Adrenal gland (tissue), 19 donors: ENCODE measurements at places on chromosomes 7 and 10.

DNA sequence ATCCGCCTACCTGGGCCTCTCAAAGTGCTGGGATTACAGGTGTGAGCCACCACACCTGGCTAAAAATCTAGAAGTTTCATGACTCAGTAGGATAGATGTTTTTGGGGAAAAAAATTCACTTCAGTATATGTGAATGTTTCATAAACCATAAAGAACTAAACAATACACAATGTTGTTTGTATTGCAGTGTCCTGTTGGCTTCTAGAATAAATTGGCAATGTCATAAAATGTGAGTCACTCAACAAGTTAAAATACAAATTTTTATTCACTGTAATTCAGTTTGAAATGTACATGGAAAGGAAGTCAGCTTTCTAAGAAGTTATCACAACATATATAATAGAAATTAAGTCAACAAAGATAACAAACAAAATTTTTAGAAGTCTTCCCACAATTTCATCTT is 16.5 kb downstream of the MRLN start:
- DNase-seq, result no peak

GRCh38 chr10:18532881-18533535 is 118.4 kb downstream of the NSUN6 start:
- no peak for DNase-seq

DNA sequence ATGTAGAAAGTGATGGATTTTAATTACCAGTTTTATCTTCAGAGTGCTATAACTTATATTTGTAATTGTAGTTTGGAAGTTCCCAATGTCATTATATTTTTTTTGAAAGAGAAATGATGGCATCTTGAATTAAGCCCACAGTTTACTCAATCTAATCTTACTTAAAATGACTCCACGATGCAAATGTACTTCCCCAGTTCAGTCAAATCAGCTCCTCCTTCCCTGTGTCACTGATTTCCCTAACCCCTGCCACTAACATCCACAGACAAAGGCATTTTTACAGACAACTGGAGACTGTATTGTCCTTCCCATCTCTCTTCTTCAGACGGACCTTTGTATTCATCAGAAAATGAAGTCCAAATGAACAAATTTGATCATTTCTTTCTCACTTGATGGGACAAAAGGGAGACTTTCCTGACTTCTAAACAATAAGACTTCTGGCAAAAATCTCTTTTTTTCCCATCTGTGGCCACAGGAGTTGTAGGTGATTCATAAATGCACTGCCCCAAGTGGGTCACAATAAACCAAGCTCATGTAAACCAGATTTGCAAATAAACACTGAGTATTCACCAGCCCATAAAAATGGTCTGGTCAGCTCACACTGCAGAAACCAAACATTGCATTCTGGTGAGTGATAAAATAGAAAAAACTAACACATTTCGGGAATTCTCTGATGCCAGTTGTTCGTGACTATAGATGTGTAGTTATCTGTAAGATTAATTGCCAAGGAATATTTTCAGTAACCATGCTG is 162.9 kb downstream of the FANK1 start:
- no peak for DNase-seq

- DNase-seq, result no peak
Observed at GRCh38 chr7:103990991-103991390, 1.5 kb upstream of the RELN start.

DNA sequence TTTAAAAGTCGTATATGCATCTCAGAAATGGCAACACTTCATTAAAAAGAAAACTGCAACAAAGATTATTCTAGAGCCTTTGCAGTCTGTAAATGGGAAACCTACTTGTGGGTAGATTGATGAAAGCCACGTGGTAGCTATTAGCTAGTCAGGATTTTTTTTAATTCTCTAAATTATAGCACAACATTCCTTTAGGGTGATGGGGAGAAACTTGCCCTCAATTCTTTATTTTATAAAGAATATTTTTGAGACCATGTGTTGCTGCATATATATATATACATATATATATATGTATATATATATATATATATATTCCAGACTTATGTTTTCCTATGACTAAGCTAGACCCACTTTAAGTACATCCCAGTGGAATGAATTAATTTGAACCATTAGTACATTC is 118.0 kb downstream of the PPP1R3A start:
- no peak for DNase-seq

DNA sequence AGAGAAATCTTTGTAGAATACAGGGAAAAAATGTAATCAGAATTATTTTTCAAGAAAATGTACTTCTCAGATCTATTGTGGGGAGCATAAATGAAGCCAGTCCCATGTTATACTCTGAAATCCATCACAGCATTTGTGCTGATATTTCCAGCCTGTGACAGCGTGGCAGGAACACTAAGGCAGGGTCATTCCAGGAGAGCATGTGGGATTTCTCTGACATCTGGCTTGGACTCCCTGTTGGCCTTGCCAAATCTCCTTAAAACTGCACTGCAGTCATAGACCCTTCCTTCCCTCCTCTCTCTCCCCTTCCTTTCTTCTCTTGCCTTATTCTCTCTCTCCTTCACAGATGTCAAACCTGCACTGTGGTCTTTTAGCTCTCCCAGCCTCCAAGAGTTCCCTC is 6.5 kb upstream of the TSPAN13 start:
- DNase-seq, result no peak
